ENCODE measurements at places on chromosomes 16 and 17.

DNA sequence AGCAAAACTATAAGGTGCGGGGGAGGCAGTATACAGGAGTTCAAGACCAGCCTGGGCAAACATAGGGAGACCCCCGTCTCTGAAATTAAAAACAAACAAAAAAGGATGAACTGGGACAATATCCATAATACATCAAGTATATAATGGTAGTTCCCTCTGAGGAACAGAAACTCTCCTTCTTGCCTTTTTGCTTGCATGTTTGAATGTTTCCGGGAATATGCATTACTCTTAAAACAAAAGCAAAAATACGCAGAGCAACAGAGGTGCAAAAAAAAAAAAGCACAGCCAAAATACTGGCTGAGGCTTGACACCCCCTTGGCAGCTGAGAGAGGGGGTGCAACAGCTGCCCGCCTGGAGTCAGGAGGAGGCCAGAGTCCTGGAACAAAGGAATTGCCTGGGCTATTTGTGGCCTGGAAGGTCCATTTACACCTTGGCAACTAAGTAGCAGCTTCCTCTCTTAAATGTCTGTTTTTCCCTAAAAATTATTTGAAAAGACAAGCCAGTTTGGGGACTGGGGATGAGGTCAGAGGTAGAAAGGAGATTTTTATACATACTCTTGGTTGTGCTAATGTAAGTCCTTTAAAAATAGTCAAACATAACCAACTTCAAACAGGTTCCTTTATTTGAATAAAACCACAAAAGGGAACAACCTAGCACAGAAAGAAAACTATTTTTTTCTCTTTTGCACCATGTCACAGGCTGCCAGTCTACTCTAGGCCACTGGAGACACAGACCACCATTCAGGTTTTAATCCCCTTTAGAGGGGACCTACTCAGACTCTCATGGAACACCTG lies 19.5 kb downstream of the USP7 start:
- no peak for DNase-seq

- no peak for DNase-seq
These were observed 707.4 kb downstream of the MAF start for GRCh38 chr16:78892951-78893733.

- DNase-seq: no peak
These were observed 70.7 kb upstream of the PLCG2 start for GRCh38 chr16:81708266-81709015.

DNA sequence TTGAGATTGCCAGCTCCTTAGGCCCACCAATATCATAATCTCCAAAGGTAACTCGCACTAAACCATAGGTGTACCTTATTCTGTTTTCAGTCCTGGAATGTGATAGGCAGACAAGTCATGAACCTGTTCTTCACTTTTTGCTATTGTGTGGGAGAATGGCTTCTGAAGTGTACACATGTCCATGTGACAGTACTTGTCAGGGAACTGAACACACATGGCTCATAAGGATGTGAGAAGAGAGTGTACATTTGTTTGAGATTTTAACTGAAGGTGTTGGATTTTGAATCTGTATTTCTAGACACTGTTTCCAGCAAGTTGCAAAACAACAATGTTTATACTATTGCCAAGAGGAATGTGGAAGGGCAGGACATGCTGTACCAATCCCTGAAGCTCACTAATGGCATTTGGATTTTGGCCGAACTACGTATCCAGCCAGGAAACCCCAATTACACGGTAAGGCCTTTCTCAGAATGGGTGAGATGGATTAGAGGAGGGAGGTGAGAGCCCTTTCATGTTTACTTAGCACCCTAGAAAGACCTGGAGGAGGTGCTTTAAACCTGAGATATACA lies 14.5 kb upstream of the RASL10B start:
- no peak for DNase-seq

DNA sequence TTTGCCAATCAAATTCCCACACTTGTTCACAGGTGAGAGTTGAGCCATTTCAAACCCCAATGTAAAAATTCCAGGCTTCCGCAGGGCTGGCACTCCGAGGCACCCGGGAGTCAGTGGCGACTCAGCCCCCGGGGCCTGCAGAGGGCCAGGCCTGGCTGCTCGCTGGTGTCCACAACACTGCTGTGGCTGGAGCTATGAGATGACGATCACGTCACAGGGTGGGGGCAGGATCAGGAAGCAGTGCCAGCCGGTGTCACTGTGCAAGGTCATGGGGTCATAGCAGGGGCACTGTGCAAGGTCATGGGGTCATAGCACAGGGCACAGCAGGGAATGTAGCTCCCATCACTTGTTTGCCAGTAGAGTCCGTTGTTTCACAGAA lies 7.8 kb downstream of the VPS4A start:
- no peak for DNase-seq

GRCh38 chr16:17439580-17439979 lies 31.2 kb downstream of the XYLT1 start:
- DNase-seq: no peak

- DNase-seq: no peak
These were observed 101.5 kb upstream of the SMIM36 start for GRCh38 chr17:55612691-55613141.

GRCh38 chr16:72332926-72333325 lies 161.0 kb upstream of the PMFBP1 start:
- DNase-seq: no peak

DNA sequence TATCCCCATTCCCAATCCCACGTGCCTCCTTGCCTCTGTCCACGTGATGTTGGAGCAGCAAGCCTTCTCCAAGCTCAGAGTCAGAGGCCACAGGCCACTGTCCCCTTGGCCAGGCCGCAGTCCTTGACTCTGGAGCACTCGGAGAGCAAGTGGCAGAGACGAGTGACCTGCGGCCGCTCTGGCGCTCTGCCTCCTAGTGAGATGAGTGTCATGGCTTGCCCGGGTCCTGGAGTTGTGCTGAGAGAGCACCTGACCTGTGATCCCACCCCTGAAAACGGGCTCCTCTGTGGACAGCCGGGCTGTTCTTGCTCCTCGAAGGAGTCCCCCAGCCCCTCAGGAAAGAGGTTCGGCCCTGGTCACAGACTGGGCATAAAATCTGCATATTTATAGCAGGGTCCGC lies 10.0 kb upstream of the FASN start:
- no peak for DNase-seq

DNA sequence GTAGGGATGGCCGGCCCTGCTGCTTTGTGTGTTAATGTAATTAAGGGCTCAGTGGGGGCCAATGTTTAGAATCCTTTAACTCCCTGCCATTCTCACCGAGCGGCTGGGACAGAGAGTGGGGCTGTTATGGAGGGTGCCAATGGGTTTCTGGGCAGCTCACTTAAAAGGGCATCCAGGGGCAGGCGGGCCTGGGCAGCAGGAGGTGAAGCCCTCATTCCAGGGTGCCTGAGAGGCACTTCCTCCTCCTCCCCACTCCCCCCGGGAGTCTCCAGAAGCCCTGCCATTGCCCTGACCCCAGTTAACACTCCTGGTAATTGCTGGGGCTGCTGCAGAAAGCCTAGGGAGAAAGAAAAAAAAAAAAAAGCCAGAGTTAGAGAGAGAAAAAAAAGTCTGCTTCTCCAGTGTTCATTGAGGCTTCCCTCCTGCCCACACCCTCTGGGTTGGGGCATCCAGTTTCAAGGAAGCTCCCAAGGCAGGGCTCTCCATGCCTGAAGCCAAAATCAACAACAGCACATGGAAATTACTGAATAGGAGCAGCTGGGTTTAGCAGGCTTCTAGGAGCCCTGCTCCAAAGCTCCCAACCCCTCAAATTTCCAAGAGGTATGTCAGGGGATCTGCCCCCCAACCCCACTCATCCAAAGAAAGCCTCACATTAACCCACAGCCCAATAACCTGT lies 28.0 kb downstream of the CUEDC1 start:
- DNase-seq: no peak

DNA sequence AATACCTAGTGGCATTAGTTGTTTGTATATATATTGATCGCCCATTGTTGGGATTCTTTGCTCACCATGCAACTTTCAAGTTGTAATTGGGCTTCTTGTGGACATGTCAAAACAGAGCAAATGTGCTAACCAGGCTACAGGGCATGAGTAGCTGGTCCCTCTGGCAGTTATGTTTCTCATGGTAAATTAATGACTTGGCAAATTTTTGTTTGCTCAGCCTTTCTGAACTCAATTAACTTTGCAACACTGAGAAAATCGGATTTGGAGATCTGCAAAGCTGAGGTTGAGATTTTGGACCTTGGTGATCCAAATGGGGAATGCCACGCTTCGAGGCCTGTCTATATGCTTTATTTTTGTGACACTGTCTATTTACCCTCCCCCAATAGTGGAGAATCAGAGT lies 138.5 kb upstream of the PIRT start:
- DNase-seq: no peak

- no peak for DNase-seq
These were observed 37.9 kb downstream of the NUP88 start for GRCh38 chr17:5381542-5381941.

GRCh38 chr16:85733155-85733838 lies 17.6 kb downstream of the C16orf74 start:
- no peak for DNase-seq

- DNase-seq: no peak
These were observed 120.7 kb upstream of the GSE1 start for GRCh38 chr16:85492295-85492864.

GRCh38 chr17:82104797-82105416 lies 6.9 kb upstream of the FASN start:
- no peak for DNase-seq

DNA sequence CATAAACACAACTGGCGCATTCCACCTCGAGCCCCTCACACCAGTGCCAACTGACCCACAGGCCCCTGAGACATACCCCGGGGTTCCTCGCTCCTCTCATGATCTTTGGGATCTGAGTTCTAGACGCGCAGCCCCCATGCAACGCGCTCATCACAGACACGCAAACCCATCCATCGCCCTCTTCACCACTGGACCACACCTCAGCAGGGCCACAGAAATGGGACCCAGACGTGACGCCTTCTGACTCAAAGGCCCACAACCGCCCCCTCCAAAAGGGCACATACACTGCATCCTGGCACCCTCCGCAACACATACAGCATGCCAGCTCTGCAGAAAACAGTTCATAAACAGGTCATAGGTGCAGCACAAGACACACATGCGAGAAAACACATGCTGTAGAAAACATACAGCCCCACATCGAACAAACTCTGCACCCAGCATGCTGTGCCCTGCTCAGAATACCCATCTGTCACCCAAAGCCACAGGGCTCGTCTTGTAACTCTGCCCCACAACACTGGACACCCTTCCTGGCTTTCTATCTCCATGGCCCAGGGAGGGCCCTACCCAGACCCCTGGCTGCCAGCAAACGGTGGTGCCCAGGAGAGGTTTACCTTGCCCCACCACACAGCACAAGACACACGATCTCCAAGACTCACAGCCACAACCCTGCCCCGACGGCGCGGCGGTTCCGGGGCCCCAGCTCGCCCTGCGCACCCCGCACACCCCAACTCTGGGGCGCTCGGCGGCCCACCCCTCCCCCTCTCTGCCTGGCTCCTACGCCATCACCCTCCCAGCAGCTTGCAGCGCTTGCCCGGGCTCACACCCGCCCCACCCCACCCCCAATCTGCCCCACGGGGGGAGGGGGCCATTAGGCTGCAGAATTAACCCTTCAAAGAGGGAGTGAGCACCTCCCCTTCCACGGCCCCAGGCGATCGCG lies 887 bp downstream of the ZBTB4 start:
- DNase-seq: no peak

DNA sequence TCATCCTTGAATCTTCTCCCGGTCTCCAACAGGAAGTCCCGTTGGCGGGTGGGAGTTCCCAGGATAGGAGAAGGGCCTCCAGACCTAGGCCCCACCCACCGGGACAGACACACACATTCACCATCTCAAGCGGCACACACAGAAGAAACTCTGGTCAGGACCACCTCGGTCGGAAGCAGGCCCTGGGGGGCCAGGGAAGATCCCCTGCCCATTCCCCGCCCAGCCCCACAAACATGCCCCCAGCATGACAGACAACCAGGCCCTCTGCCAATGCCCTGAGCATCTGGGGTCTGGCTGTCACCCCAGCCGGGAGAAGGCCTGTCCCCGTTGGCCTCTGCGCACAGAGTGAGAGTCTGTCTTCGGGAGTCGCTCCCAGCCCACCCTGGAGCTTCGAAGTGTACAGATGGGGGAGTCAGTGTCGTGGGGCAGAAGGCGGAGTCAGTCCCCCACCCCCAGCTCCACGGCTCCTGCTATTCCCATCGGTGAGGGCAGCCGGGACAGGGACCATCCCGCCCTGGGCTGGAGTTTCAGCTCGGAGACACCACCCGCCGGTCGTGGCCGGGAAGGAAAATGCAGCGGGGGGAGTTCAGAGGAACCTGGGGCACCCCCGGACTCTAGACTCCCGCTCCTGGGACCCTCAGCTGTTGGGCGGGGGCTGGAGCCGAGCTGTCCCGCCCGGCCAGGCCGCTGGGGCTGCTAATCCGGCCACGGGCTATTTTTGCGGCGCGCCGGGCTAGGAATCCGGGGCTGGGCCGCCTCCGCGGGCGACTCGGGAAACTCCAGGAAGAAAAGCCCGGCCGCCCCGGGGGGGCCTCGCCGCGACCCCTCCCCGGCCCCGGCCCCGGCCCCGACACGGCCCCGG lies 660 bp downstream of the RHBDF1 start:
- no peak for DNase-seq

DNA sequence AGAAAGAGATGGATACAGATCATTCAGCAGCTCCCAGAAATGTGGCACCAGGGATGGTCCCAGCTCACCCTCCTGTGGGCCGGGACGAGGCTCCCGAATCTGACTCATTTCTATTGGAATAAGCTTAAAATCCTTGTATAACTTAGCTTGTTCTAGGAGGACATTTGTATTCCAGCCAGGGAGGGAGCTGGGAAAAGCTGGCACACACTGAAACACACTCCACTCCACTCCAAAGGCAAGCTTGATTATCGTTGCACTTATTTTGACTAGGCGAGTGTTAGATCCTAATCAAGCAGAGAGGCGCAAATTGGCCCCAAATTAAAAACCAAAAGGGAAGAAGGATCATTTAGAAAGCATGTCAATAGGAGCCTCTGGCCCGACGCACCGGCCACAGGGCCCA lies 339.5 kb downstream of the HS3ST4 start:
- no peak for DNase-seq

- DNase-seq: no peak
These were observed 15.1 kb downstream of the MPP3 start for GRCh38 chr17:43817826-43818225.

- DNase-seq: no peak
These were observed 4.2 kb downstream of the ABHD15 start for GRCh38 chr17:29562615-29563014.

GRCh38 chr17:45394913-45395568 lies 37.6 kb downstream of the ARHGAP27 start:
- DNase-seq: no peak

GRCh38 chr16:55672471-55672870 lies 16.7 kb downstream of the SLC6A2 start:
- DNase-seq: no peak

- no peak for DNase-seq
These were observed 32.8 kb downstream of the TMEM238L start for GRCh38 chr17:10771148-10771547.

GRCh38 chr17:37064206-37064605 lies 115.5 kb downstream of the AATF start:
- DNase-seq: no peak

- DNase-seq: no peak
These were observed 23.7 kb downstream of the NOD2 start for GRCh38 chr16:50717091-50717490.

- no peak for DNase-seq
These were observed 10.1 kb upstream of the PRKCA start for GRCh38 chr17:66292353-66292752.
